Breast epithelium (tissue), 4 donors: ENCODE measurements at places on chromosomes 1 and 21. TPM values are rescaled to one million over a fixed set of nuclear protein-coding genes. Genes with fewer than 3 reads are reported as not detected.

ALPL gene
- total RNA-seq, result 2.9 TPM

LRRC53 gene
- not detected for total RNA-seq

GUCA2A gene
- total RNA-seq, result not detected

GRCh38 chr1:1062348-1063163 lies 11.6 kb downstream of the RNF223 start:
- DNase-seq, result no peak

DNA sequence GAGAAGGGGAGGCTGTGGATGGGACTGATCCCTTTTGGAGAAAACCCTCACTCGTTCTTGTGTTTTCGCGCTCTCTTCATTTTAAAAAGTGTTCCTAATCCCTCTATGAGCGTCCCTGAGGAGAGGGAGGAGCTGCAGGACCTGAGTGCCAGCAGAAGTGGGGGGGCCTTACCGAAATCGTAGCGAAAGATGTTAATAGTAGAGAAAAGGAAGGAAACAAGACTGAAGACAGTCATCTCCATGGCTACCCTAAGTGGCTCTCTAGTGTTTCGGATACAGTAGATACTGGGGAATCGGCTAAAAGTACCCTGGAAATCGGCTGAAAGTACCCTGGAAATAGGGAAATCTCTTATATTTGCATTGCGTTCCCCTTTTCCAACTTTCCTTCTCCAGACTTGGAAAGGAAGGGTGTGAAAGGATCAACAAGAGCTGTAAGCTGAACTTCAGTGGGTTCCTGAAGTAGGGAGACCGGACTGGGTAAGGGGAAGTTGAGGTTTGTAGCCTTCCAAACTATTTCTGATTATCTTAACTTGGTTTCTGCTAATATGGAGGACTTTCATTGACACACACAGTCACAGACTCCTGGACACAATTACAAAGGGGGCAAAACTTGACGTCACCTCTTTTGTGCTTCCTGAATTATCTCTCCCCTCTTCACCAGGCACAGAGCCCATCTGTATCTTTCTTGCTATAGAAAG lies 486 bp upstream of the DSTYK start:
- no peak for DNase-seq

- DNase-seq, result no peak
These were observed 40.4 kb downstream of the GNG12 start for GRCh38 chr1:67792741-67793458.

GRCh38 chr1:172928412-172928811 lies 122.3 kb downstream of the TNFSF18 start:
- no peak for DNase-seq
